ENCODE measurements at places on chromosomes 13 and 19.

- DNase-seq, result no peak
Observed at GRCh38 chr19:55623561-55623960, 805 bp downstream of the ZNF784 start.

- DNase-seq, result no peak
Observed at GRCh38 chr19:8240274-8241229, 31.4 kb downstream of the CERS4 start.

- no peak for DNase-seq
Observed at GRCh38 chr19:33799476-33799875, 2.8 kb downstream of the KCTD15 start.

DNA sequence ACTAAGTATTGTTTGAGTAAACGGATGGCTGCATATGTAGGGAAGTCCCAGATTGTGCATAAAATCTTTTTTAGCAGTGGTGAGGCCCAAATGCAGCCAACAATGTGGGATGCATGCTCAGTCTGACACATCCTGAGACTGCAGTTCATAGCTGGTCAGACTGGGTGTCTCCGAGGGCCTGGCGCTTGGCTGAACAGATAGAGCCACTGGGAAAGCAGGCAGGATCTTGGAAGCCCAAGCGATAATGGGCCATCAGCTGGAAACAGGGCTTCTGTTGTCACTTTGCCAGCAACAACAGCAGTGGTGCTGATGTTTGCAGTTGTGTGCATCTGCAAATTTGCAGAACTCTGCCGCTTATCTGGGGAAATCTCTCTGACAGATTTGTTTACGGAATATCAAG lies 36.1 kb downstream of the MTUS2 start:
- no peak for DNase-seq

GRCh38 chr13:77548095-77548494 lies 12.6 kb downstream of the SCEL start:
- no peak for DNase-seq

DNA sequence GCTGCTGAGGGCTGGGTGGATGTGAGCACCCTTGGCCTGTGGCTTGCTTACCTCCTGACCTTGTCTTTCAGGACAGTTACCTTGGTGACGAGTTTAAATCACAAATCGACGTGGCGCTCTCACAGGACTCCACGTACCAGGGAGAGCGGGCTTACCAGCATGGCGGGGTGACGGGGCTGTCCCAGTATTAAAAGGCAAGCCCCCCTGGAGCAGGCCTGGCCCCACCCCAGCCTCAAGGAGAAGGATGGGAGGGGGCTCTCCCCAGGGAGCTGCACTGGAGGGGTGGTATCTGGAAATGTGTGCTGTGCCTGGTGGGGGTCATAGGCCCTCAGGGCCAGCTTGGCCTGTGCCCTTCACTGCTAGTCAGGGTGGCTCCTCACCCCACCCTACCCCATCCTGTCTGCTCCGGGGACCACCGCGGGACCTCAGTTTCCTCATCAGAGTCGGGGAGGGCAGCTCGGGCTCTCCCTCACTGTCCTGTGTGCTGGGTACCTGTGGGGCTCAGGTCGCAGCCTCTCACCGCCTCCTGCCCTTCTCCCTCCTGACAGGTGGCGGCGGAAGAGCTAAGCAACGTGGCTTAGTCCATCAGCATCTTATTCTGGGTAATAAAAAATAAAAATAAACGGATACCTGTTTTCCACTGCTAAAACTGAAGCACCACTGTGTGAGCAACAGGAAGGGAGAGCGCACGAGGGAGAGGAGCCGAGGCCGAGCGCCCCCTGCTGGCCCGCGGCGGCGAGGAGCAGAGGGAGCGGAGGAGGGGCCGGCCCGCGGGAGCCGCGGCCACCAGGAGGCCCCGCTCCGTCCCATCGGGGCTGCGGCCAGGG lies 29.8 kb downstream of the CERS1 start:
- DNase-seq, result peak; percentile 65

GRCh38 chr13:76621705-76622104 lies 264.5 kb downstream of the KCTD12 start:
- DNase-seq, result no peak

DNA sequence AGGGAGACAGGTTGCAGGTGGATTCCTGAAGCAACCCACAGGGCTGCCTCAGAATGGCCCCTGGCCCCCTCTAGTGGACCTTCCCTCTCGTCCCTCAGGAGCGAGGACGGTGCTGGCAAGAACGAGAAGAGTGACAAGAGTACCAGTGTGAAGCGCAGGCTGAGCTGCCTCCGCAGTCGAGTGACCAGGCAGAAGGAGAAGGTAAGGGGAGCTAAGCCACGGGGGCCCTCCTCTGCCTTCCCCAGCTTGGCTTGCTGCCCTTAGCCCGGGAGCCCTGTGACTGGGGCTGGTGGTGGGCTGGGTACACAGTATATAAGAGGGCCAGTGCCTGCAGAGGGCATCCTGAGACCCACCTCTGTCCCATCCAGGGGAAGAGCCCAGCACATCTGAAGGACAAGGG lies 34.0 kb downstream of the ARHGEF18 start:
- no peak for DNase-seq

DNA sequence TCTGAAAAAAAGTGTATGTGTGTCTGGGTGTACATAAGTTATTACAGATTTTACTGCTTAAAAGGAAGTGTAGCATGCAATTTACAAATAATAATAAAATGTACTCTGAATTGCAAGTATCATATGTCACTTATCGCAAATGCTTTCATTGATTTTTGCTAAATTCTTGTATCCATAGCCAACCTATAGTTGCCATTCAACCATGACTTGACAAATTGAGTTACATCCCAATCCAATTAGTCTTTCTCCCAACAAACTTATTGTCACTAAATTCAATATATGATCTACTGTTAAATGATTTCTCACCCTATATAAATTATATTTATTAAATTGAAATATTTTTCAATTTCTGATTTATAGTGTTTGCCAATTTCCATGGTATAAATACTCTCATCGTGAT lies 17.3 kb upstream of the SUPT20H start:
- DNase-seq, result no peak

DNA sequence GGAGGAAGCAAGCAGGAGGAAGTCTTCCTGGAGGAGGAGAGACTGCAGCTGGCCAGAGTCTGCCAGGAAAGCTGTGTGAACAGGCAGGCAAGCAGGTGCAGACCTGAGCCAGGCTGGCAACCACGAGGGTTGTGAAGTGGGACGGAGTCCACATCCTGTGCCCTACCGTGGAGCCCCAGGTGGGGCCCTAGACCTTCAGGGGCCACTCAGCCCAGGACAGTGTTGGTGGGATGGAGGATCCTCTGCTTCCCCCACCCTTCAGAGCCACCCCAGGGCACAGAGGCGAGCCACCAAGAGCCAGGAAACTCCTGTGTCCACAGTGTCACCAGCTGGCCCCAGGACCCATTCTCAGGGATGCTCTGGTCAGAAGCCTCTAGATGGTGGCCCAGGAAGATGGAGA lies 8.4 kb upstream of the VSTM2B start:
- no peak for DNase-seq

DNA sequence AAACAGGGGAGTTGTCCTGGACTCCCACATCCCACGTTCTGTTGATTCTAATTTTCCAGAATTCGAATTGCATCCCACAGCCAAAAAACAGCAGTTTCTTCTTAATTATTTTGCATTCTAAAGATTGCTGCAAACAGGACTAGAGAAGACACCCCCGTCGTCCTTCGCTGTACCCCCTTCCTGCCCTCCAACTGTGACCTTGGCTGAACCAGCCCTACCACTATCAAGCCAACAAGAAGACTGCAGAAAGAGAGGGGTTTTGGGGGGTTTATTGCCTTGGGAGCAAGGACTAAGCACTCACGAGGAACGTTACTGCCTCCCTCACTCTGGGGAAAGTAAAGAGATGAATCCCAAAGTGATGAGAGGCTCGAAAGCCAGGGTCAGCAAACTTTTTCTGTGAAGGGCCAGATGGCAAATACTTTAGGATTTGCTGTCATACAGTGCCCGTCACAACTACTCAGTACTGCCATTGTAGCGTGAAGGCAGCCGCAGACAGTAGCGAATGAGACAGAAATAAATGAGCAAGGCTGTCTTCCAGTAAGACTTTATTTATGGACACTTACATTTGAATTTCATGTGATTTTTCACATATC lies 32.5 kb upstream of the KATNAL1 start:
- no peak for DNase-seq

DNA sequence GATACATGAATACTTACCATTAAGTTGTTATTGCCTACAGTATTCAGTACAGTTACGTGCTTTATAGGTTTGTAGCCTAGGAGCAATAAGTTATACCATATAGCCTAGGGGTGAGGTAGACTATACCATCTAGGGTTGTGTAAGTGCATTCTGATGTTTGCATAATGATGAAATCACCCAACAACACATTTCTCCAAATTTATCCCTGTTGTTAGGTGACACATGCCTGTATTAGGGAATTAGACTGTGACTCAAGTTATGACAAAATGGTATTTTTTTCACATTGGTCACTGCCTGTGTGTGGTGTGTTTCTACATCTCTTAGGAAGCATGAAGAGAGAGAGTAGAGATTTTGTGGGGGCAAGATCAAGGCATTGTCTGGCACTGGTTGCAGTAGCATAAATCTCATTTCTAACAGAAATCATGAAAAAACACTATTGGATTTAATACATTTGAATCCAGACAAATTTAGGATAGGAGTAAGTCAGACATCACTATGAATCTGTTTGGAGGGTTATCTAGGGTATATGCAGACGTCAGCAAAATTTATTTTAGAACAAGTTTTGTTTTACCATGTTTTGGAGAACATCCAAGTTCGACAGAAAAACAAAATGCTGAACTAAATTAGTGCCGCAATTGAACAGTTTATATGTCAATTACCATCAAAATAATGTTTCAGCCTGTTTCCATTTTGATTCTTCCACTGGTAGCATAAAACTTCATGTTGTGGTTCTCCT lies 332.1 kb downstream of the LMO7 start:
- no peak for DNase-seq

DNA sequence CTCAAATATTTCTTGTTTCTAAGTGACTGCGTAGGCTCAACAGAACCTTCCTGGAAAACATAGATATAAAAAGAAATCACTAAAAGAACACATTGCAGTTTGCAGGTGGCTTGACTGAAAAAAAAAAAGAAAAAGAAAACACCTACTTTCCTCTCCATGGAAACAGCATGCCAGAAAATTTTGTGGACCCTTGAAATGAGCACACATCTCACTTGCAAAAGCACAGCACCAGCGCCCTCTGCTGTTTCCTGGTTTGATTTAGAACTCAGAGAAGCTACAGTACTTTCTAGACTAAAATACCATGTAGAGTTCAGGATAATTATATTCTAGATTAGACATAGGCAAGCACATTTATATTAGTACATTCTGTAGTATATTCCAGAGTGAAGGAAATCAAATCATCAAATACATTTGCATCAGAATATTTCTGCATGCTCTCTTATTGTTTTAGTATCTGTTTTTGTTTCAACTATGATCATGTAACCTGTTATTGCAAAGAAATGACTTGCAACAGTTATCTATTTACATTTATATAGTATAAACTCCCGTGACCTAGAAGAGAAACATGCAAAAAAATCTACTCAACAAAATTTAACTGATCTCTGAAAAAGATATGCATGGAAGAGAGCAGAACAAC lies 22.3 kb upstream of the XPO4 start:
- DNase-seq, result peak; percentile 70

GRCh38 chr13:64910096-64910495 lies 2320.0 kb downstream of the PCDH9 start:
- no peak for DNase-seq

GRCh38 chr13:95254339-95254738 lies 46.9 kb downstream of the ABCC4 start:
- DNase-seq, result no peak

DNA sequence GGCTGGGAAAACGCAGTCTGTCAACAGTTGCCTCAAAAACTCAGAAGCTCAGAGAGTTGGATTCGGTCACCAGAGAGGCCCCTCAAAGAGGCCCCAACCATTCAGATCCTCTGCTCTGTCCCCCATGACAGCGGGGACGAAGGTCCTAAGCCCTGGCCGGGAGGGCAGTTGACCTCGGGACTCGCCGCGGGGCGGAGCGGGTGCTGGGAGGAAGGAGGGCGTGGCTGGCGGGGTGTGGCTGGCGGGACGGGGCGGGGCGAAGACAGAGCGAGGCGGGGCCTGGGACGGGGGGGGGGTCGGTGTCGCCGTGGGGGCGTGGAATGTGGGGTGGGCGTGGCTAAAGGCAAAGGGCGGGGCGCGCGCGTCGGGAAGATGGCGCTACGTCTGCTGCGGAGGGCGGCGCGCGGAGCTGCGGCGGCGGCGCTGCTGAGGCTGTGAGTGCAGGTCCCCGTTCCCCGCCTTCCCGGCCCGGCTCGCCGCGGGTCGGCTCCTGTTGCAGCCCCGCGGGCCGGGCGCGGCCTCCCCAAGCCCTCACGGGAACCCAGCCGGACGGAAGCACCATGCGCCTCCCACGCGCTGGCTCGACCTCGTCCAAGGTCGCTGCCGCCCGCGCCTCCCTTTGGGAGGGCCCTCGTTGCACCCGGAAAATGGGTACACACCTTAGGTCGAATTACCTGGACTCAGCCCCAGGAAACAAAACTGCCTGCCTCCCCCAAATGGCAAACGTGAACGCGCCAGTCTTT lies 105.2 kb downstream of the TM9SF2 start:
- DNase-seq, result peak; percentile 85

DNA sequence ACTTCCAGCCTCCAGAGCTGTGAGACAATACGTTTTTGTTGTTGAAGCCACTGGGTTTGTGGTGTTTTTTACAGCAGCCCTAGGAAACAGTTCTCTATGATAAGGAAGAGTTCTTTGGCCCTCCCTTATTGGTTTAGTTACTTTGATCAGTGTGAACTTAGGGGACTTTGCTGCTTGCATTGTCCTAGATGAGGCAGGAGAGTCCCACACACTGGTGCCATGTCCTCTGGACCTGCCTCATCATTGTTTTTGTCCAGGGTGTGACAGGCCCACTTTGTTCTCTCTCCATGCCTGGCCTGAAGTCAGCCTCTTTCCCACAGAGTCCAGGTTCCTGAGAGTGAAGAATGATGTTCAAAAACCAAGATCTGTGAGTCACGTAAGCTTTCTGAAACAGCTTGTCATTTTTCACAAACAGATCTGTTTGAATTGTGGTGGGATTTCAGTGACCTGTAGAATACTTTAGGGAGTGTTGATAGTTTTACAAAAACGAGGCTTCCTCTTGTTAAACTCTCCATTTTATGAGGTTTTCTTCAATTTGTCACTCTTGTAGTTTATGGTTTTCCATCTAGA lies 63.8 kb downstream of the ING1 start:
- no peak for DNase-seq

- DNase-seq, result no peak
Observed at GRCh38 chr19:48639483-48640375, 2.5 kb upstream of the DBP start.

DNA sequence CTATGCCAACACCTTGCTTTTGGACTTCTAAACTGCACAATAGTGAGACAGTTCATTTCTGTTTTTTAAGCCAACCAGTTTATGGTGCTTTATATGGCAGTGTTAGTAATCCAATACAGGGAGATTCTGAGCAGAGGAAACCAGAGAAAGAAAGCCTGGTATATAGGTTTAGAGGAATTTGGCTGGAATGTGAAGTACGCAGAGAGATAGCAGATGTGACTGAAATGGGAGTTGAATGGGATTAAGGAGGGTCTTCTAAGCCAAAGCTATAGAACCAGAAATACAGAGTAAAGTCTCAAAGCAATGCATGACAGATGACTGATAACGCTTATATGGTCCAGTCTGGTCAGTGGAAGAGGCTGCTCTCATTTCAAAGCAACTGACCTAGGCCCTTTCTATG lies 453.7 kb downstream of the GPC6 start:
- no peak for DNase-seq

All from T-helper 2 cell (primary cell).